ENCODE measurements at places on chromosomes 16 and 17.

- no peak for DNase-seq
Observed at GRCh38 chr17:8212312-8213180, 2.2 kb upstream of the AURKB start.

DNA sequence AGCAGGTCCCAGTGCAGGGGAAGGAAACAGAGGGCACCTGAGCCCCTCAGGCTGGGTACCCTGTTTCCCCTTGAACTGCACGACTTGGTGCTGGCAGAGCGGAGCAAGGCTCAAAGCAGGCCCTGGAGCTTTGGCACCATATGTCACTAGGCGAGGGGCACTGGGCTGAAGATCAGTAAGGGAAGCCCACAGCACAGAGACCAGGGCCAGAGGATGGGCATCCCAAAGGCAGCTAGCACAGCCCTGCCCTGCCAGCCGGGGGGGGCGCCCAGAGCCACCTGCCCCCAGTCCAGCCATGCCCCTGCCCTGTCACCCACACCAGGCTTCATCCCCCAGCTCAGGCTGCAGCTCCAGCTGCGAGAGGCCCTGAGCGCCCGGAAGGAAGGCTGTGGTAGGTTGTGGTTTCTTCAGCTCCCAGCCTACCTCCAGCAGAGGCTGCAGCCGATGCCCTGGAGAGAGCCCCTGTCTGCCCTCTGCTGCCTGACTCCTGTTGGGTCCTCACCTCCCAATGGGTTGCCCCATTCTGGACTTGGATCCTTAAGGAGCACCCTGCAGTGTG lies 10.9 kb downstream of the NHERF1 start:
- DNase-seq, result no peak

DNA sequence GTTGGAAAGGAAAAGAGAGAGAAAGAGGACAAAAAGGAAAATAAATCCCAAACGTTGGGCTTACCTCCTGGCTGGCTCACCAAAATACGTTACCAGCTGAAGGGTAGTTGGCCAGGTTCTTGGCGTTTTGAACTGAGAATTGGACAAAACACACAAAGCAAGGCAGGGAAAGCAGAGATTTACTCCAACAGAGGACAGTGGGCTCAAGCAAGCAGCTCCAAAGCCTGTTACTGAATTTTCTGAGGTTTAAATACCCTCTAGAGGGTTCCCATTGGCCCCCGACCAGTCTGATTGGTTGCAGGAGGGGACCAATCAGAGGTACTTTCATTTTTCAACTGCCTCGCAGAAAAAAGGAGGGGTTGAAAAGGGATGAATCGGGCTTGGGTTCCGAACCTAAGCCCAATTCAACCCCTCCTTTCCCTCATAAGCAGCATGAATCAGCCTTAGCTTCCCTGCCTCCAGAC lies 55.6 kb upstream of the ALOX12 start:
- no peak for DNase-seq

- DNase-seq, result no peak
Observed at GRCh38 chr17:4124999-4125398, 17.8 kb downstream of the ZZEF1 start.

- no peak for DNase-seq
Observed at GRCh38 chr16:70453892-70454221, 538 bp upstream of the FCSK start.

- no peak for DNase-seq
Observed at GRCh38 chr16:89739383-89739782, 18.0 kb downstream of the ZNF276 start.

GRCh38 chr16:57801809-57802340 lies 416 bp downstream of the KIFC3 start:
- DNase-seq, result no peak

- DNase-seq, result no peak
Observed at GRCh38 chr17:80348551-80349150, 66.3 kb upstream of the ENDOV start.

GRCh38 chr17:81097943-81098308 lies 63.0 kb downstream of the BAIAP2 start:
- no peak for DNase-seq

GRCh38 chr16:66360624-66361324 lies 5.7 kb upstream of the CDH5 start:
- DNase-seq, result no peak
